GDM1 (cell line): ENCODE measurements at places on chromosomes 12 and 14.

DNA sequence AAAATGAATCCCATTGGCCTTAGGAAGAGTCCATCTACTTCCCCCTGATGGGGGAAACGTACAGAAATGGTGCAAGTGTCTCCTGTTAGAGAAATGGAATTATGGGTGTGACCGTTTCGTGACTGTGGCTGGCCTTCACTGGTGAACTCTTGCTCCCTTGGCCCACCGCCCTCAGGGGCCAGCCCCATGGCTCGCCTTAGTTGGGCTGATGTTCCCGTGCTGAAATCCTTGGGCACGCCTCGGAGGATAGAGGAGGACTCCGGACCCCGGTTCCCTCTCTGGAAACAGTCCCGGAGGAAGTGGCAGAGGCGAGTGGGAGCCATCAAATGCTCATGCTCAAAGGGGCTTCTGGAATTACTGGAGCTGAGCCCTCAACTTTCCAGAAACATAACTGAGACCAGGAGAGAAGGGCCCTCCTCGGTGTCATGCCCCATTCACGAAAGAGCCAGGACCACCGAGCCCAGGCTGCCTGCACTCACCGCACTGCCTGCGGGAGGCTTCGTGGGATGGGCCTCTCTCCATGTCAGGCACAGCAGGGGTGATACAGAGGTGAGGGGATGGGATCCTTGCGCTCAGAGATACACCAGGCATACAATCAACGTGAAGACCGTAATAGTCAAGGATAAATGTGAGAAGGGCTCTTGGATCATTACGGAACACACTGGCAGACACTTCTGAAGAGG, 10.1 kb upstream of the CACNA2D4 start:
- DNase-seq: no peak

DNA sequence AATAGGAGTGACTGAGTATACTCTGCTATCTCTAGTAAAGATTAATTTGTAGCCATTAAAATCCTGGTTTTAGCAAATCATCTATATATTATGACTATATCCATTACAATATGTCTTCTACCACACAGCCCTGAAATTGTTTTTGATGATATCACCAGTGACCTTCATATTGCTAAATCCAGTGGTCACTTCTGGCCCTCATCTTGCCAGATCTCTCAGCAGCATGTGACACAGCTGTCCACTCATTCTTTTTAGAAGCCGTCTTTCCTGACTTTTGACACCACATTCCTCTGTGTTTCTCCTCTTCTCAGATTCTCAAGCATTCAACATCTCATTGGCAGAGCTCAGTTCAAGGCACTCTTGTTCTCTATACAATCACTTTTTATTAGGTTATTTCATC, 54.9 kb downstream of the CPNE8 start:
- DNase-seq: no peak

DNA sequence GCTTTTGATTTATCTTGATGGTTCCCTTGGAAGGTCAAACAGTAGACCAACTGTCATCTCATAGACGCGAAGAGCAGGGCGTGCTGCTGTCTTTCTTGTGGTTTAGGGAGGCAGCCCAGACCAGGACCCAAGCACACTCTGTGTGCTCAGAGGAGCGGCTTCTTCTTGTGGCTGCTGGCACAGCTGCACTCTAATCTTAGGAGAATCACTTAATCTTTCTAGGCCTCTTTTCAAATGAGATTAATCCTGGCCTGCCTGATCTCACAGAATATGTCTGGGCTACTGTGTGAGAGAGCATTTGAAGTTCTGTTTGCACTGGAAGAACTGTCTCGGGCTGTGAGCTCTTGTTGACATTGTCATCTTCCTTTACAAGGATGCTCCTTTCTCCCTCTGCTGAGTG, 60.0 kb upstream of the TRAF3 start:
- DNase-seq: no peak

GRCh38 chr14:96156804-96157760, 47.6 kb upstream of the BDKRB2 start:
- no peak for DNase-seq

GRCh38 chr12:50536831-50537537, 32.2 kb downstream of the DIP2B start:
- no peak for DNase-seq

GRCh38 chr12:48004053-48004941, at the start of gene COL2A1:
TSS of gene COL2A1 (minus strand) at chr12:48004476. CDS start at chr12:48004321, 155 bp downstream.
- DNase-seq: no peak

DNA sequence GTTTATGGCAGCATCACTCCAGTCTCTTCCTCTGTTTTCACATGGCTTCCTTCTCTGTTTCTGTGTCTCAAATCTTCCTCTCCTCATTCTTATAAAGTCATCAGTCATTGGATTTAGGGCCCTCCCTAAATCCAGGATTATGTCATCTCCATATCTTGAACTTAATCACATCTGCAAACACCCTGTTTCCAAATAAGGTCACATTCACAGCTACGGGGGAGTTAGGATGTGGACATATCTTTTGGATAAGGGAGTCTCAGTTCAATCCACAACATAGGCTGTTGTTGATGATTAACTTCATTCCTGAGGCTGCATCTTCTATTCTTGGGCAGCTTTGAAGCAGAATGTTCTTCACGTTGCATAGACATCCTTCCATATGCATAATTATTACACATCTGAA, 40.3 kb upstream of the NTF3 start:
- no peak for DNase-seq

- no peak for DNase-seq
Observed at GRCh38 chr14:38290601-38291188, 34.8 kb upstream of the CLEC14A start.

GRCh38 chr12:107610021-107610859, 75.4 kb upstream of the PWP1 start:
- DNase-seq: peak; percentile 1

GRCh38 chr12:54282949-54283593, 2.5 kb downstream of the HNRNPA1 start:
- DNase-seq: no peak

- no peak for DNase-seq
Observed at GRCh38 chr12:87266305-87266704, 762.9 kb downstream of the C12orf50 start.

DNA sequence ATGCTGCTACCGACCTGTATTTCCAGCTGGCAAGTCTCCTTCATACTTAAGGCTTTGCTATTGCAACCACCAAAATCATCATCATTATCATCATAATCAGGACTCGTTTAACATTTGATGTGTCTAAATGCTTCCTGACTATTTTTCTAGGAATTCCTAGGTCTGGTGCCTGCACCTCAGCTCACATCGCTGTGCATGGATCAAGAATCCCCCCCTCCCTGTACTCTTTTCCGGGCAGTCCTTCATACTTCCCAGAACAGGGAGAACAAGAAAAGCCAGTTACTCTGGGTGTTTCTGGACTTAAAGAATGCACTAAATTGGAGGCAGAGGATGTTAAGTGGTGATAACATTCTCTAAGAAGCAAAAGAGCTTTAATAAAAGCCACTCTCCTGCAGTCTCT, 9.4 kb downstream of the ERP27 start:
- no peak for DNase-seq

GRCh38 chr14:56085471-56085870, 32.7 kb upstream of the PELI2 start:
- no peak for DNase-seq

DNA sequence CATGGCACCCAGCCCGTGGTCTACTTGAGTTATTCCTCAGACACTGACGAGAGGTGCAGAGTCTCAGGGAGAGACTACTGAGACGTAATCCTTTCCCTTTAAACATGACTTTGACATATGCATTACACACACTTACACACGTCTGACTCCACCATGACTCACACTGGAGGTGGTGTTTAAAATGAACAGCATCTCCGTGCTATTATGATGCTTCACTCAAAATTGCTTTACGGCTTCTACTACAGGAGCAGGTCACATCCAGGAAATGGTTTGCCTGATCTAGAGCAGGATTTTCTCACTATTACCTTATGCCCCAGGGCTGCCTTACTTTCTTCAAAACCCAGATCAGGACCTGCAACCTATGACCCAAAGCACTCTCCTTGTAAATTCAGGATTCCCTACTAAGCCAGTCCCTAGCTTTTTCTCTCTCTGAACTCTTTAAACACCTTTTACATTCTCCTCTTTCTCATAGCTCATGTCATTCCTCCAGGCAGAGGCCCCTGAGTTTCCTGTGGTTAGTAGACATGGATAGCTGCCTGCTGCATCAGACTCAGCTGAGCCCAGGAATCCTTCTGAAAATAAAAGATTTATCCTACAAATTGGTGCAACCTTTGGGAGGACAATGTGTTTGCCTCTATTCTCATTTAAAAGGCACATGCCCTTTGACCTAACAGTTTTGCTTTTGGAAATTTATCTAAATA, 31.2 kb downstream of the TMCC3 start:
- DNase-seq: no peak

- DNase-seq: no peak
Observed at GRCh38 chr14:65260786-65261185, 151.7 kb upstream of the FUT8 start.

DNA sequence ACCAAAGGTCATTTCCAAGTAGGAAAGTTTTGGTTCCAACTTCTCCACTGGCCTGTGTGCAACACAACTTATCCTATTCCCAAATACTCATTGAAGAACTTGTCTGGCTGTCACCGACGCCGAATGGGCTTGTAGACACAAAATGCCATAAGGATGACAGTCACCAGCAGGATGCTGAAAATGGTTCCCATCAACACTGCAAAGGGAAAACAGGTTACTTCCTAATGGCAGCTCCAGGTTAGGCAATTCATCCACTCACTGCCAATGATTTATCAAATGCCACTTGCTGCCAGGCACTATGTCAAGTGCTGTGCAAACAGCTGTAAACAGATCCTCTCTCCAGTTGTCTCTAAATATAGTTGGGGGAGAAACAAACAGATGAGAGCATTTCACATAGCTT, 6.1 kb downstream of the C12orf76 start:
- DNase-seq: no peak

DNA sequence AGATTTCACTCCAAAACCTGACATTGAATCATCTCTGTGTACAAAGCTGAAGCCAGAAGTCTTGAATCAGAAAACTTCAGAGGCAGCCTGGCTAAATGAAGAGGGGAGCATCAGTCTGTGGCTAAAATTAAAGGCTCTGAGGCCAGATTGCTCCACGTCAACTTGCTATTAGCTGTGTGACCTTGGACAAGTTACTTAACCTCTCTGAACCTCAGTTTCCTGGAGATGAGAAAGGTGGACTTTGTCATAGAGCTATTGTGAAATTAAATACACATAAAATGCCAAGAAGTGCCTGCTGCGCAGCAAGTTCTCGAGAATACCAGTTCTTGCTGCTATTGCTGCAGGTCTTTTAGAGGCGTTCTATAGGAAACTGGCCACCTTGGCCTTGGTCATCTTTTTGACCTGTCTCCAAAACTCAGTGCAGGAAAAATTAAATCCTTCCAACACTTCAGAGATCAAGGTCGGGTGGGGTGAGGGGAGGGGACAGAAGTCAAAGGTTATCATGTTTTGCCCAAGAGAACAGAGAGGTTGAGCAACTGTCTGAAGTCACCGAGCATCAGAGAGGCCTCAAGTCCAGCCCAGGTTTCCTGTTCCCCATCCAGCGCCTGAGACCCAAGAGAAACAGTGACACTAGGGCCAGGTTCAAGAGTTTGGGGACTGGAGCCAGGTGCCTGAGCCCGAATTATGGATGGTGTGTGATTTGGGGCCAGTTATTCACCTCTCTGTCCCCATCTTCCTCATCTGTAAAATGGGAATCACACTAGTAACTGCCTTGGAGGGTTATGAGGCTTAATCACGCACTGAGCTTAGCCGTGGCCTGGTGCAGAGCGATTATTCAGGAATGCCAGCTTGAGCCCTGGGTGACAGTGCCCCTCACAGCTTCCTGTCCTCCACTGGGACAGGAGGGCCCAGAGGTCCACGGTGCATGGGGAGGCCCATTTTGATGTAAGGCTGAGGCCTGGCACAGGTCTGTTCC, 1.1 kb downstream of the SERPINA1 start:
- DNase-seq: no peak

GRCh38 chr12:116615141-116615861, 56.1 kb downstream of the MAP1LC3B2 start:
- DNase-seq: no peak

GRCh38 chr14:32657081-32657480, 281.6 kb upstream of the NPAS3 start:
- peak; percentile 28 for DNase-seq

DNA sequence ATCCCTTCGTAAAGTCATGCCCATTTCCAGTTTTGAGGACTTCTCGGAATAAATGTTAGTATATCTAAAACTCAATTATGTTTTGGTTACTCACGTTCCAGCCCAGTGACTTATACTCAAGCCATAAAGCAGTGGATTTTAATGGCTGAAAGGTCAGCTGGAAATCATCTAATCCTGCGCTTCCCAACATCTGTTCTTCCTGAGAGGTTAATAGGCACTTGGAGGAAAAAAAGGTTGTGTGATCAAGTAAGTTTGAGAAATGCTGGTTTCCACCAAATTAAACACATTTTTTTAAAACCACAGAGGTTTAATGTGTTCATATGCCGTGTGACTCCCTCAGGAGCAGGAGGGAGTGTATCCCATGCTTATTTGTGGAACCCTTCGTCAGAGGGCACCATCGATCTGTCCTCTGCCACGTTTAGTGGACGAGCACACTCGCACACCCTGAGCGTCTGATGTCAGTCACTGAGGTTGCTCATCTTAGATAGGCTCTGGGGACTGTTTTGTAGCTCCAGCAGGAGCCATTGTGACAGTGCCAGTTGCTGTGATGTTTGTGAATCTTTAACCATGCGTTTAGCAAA, 41.4 kb downstream of the FBXL14 start:
- DNase-seq: no peak

DNA sequence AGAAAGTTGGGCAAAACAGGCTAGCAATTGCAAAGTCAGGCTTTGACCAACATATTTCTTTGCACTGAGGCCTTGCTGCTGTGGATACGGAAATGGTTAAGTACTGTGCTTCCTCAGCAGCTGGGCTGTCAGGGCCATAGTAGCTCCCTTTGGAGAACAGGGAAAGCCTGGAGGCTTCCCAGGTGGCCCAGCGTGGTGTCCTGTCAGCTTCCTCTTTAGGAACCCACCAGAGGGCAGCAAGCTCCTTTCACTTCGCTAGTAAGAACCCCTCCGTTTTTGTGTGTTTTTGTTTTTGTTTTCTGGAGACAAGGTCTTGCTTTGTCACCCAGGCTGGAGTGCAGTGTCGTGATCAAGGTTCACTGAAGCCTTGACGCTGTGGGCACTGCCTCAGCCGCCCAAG, 1.7 kb upstream of the CFAP251 start:
- DNase-seq: no peak

DNA sequence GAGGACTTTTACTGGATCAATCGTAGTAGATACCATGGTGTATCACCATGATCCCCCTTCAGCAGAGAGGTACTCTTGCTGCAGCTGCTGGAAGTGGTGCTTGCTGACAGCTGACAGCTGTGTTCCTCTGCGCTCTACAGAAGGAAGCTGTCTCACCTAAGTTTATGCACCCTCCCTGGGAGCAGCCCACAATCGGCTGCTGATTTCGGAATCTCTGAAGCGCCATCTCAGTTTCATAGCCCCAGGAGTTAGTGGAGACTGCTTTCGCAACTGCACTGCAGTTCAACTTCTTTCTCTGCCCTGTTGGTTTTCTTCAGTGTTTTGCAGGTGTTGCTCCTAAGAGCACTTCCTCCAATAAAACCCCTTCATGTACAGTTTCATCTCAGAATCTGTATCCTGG, 237.9 kb downstream of the PAWR start:
- DNase-seq: no peak

GRCh38 chr12:28453686-28454085, 263.4 kb downstream of the CCDC91 start:
- no peak for DNase-seq

GRCh38 chr14:61564618-61565091, 130.7 kb upstream of the HIF1A start:
- no peak for DNase-seq
